CD8-positive, alpha-beta T cell (primary cell): ENCODE measurements at places on chromosomes 5 and 9.

DNA sequence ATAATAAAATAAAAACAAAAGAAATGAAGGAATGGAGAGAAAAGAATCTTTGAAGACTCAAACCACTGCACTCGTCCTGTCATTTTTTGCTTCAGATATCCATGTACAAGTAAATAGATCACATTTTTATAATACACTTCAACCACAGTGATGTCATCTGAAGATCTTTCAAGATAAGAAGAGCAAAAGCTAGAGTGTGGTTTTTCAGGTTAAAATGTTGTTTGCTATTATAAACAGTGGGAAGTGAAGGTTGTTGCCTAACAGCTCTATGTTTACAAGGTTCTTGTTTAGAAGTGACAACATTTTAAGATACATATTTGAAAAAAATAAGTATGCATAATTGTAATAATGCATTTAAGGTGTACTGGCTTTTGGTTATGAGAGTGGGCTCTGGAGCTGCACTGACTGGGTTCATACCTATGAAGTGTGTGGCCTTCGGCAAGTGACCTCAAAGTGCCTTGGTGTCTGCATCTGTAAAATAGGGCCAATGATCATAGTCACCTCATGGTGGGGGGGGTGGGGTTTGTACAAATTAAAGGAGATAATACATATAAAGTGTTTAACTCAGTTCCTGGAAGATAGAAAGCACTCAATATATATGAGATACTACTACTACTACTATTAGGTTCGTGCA lies 45.5 kb upstream of the IL7R start:
- DNase-seq, result no peak

DNA sequence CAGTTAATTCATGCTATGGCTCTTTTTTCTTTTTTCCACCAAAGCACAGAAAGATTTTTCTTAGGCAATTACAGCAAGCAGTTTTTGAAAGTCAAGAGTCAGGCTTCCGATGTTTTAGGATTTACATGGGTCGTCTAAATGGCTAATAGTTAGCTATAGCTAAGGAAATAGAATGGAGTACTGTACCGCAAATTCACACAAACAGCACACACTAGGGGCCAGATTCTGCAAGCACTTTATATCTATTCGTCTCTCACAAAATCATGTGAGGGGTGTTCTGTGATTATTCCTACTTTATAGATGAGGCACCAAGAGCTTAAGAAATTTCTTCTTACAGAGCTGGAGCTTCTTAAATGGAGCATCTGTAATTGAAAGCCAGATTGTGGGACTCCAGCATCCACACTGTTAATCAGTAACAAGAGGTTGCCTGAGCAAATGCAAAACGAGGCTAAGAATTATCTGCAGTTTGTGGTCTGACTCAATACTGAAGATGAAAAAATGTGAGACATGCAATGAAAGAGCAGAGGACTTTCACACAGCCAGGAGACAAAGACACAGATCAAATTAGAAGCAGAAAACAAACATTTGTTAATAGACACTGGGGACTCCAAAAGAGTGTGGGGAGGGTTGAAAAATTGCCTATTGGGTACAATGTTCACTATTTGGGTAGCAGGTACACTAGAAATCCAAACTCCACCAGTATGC lies 62.7 kb upstream of the CTXN3 start:
- DNase-seq, result no peak

DNA sequence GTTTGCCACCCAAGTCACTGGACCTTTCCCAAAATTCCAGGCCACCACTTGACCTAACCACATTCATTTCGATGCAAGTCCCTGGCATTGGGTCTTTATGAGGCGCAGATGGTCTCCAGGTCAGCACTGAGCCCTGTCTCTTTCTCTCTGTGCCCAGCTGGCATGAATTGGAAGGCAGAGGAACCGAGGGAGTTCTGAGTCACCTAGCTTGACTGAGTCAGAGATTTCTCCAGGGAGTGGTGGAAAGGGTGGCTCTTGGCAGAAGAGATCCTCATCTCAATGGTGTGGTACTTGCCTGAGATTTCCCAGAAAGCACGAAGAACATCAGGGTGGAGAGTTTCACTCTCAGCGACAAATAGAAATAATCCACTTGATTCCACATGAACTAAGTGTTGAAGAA lies 43.8 kb downstream of the WDR36 start:
- DNase-seq, result no peak

- no peak for DNase-seq
These were observed 178.0 kb downstream of the NXNL2 start for GRCh38 chr9:88713010-88713409.

DNA sequence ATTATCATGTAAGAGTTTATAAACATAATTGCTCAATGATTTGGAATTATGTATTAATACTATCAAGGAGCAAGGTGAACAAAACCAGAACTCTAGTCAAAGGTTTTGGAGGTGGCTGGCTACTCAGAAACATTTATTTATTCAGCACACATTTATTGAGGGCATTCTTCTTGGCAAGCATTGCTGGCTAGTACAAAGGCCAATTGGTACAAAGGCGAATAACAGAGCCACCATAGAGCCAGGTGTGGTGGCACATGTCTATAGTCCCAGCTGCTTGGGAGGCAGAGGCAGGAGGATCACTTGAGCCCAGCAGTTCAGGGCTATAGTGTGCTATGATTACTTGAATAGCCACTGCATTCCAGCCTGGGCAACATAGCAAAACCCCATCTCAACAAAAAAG lies 242.1 kb downstream of the CWC27 start:
- DNase-seq, result no peak

DNA sequence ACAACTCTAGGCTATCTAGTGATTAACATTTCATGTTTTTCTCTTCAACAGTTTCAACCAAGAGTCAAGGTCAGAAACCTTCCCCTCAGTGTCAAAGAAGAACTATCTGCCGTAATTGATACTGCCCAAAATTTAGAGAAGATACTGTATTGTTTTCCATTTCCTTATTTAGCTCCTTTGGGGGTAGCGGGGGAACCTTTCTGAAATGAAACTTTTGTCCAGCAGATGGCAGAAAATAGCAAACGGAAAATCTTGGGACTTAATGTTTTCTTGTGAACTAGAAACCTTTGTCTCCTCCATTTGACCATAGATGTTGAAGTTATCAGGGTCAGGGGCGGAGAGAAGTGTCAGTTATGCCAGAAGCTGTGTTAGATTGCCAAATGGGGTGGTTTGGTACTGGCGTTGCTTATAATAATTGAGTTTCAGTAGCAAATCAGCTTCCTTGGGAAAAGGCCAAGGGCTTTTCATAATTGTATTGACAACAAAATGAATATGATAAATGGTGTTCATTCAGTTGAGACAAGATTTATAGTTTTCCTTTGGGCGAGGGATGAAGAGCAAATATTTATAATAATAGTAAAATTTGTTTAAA lies 101.7 kb upstream of the TLX3 start:
- no peak for DNase-seq

DNA sequence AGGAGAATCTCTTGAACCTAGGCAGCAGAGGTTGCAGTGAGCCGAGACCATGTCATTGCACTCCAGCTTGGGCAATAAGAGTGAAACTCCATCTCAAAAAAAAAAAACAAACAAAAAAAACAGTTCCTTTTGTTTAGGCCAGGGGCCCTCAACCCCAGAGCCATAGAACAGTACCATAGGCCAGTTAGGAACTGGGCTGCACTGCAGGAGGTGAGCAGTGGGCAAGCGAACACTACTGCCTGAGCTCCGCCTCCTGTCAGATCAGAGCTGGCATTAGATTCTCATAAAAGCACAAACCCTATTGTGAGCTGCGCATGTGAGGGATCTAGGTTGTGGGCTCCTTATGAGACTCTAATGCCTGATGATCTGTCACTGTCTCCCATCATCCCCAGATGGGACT lies 49.1 kb upstream of the SUB1 start:
- DNase-seq, result no peak

- peak; percentile 23 for DNase-seq
These were observed 34.7 kb downstream of the SHOC1 start for GRCh38 chr9:111759762-111760639.

DNA sequence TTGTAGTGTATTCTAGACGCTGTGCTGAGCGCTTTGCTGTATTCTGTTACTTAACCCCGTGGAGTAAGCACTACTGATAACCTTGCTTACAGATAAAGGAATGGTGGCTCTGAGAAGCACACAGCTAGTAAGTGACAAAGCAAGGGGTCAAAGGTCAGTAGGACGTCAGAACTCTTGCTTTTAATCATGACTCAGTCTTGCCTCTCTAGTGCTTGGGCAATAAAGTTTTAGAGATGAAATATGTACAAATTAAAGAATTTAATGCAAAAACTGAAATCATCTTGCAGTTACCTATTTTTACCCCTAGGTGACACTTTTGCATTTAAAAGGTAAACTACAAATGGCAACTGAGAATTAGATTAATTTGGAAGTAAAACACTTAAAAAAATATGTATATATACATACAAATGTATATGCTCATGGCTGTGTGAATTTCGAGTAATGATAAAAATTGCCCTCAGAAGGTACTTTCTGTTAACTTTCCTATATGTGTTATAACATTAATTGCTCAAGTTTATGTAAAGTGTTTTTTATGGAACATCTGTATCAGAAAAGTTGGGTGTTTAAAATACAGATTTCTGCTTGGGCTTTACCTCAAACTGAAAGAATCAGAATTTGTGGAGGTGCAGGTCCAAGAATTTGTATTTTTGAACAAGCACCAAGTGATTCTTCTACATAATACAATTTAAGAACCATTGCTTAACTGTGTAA lies 175.1 kb upstream of the DAB2 start:
- DNase-seq, result no peak

DNA sequence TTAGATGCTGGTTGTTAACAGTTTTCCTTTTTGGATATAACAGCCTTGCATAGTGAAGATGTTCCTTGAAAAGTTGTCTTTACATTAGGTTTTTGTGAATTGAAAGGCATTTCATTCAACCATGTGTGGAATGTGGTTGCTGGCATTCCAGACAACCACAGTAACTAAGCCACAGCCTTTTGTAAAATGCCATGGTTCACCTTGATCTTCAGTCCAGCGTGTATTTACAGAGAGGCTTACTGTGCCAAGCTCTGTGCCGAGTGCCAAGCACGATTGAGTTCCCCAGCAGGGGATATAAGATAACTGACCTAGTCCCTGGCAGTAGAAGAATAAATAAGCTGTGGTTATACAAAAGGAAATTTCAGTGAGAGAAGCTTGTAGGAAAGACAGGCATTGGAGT lies 4.9 kb downstream of the EXOSC2 start:
- DNase-seq, result no peak

GRCh38 chr5:31800351-31800750 lies 161.4 kb downstream of the PDZD2 start:
- DNase-seq, result no peak

GRCh38 chr5:174736331-174736721 lies 11.9 kb downstream of the MSX2 start:
- DNase-seq, result no peak

GRCh38 chr5:96483878-96484277 lies 50.8 kb upstream of the PCSK1 start:
- DNase-seq, result peak; percentile 23

- no peak for DNase-seq
These were observed 16.8 kb downstream of the NIPAL4 start for GRCh38 chr5:157476702-157477408.

- DNase-seq, result no peak
These were observed 7.6 kb upstream of the GRPEL2 start for GRCh38 chr5:149337736-149338135.

DNA sequence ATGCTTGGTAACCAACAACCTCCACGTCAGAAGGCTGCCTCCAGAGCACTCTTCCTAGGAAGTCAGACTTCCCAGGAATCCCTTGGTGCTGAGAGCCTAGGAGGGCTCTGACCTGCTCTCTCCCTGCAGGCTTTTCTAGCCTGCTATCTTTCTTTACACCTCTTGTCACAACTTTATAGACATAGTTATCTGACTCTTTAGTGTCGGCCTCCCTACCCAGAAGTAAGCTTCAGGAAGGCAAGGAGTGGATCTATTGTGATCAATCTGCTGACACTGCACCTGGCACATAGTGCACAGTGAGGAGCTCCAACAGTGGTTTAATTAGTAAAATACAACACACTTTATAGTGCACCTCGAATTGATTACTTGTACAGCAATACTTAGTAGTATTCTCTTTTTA lies 2.3 kb downstream of the AFAP1L1 start:
- no peak for DNase-seq

- no peak for DNase-seq
These were observed 88.1 kb downstream of the ANXA1 start for GRCh38 chr9:73239570-73240265.

GRCh38 chr9:18638371-18639249 lies 164.7 kb downstream of the ADAMTSL1 start:
- DNase-seq, result no peak

DNA sequence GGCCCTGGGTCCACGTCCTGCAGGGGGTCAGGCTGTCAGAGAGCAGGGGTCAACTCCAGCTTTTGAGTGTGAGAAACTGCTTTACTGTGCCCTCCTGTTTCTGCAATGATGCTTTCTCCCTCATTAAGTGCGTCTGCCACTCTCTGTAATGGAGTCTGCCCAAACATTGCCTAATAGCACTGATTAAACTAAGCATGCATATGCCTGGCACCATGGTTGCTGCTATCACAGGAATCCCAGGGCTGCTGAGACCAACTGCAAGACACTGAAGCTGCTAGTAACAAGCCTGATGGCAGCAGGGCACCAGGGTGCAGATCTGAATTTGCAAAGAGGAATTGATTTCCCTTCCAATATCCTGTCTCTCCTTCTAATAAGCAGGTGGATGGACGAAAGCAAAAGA lies 125.3 kb downstream of the SLC24A2 start:
- no peak for DNase-seq

DNA sequence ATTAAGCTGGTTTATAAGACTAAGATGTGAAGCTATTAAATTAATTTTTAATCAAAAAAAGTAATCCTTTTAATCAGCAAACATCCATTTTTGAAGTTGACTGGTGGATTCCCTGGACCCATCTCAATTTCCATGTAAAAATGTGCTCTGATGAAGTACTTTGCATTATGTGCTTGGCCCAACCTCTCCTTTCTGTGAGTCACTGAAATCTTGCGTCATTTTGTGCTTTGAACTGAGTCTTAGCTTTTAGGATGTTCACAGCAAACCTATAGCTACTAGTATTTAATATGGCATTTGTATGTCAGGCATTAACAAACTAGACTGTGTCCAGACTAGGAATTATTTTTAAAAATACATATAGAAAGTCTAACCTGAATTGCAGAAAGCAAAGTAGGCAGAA lies 55.0 kb upstream of the CDH12 start:
- DNase-seq, result no peak

DNA sequence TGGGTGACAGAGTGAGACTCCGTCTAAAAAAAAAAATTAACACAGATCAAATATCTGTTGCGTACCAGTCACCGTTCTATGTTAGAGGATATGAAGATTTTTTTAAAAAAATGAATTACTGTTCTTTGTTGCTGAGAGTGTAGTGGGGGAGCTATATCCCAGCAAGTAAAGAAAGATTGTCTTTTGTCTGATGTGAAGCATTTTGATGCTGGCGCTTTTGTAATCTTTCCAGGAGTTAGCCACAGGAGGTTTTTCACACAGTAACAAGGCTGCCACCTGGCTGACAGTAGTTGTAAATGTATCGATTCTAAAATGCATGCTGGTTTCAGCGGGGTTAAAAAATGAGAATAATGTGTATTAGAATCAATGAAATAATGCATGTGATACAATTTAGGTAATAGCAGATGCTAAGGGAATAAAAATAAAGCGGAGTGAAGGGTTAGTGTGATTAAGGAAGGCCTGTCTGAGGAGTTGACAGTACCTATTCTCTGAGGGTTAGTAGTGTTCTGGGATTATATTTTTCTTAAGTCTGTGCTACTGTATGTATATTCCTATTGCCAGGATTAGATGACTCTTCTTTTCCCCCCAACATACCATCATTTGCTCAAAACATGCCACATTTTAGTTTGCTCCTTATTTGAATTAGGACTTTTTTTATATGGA lies 3.4 kb downstream of the LMNB1 start:
- peak; percentile 80 for DNase-seq
